ENCODE measurements at places on chromosomes 3 and 15. TPM values are rescaled to one million over a fixed set of nuclear protein-coding genes. Genes with fewer than 3 reads are reported as not detected.

The CHCHD4 gene
- total RNA-seq, result 8.8 TPM

The SH2D7 gene
- 0.25 TPM for total RNA-seq

The TIGIT gene
- 0.67 TPM for total RNA-seq

GRCh38 chr3:30221619-30222018, 384.8 kb upstream of the TGFBR2 start:
- H3K27me3 ChIP-seq, result no peaks in the 10 kb centered on the region
- H3K27ac ChIP-seq, result no peak overlapping the region
- DNase-seq, result no peak

GRCh38 chr3:6518709-6519345, 342.1 kb upstream of the GRM7 start:
- DNase-seq, result no peak
- no peaks in the 10 kb centered on the region for H3K4me1 ChIP-seq
- H3K36me3 ChIP-seq, result no peaks in the 10 kb centered on the region

DNA sequence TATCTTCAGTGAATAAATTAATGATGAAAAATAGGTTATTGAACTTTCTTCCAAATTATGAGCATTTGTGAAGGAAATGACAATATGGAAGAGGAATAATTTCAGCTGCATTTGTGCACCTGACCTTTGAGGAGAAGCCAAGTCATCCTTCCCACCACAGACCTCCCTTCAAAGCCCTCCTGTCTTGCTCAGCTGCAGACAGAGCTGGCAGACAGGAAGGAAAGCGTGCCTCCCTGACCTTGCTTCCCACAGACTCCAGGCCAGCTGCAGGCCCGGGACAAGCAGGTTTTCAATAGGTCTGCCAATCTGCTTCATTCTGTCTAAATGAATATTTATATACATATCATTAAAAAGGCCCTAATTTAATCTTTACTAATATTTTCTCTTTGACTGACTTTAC, 152.9 kb upstream of the RBMS3 start:
- no peak overlapping the region for H3K4me3 ChIP-seq
- peak; percentile 20 for DNase-seq
- no peaks in the 10 kb centered on the region for H3K27me3 ChIP-seq
- H3K4me1 ChIP-seq, result no peaks in the 10 kb centered on the region
- H3K36me3 ChIP-seq, result no peaks in the 10 kb centered on the region

DNA sequence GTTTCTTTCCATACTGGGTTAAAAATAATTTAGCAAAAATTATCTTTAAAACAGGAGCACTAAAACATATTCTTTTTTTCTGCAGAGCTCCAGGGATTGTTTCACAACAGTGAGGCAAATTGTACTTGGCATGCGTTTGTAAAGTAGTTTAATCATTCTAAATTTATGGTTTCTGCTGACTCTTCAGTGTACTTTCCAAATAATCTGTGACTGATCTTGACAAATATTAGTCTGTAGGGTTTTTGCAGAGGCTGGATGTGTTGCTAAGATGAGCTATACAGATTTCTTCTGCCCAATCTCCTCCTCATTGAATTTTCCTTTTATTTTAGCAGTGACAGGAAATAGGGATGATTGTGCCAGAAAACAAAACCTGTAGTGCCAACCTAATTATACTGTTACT, 328.0 kb upstream of the MANF start:
- no peaks in the 10 kb centered on the region for H3K36me3 ChIP-seq
- no peak for DNase-seq
- no peak overlapping the region for H3K27ac ChIP-seq
- H3K27me3 ChIP-seq, result peaks cover 2% of the 10 kb centered on the region
- H3K4me3 ChIP-seq, result no peak overlapping the region
- no peaks in the 10 kb centered on the region for H3K4me1 ChIP-seq

DNA sequence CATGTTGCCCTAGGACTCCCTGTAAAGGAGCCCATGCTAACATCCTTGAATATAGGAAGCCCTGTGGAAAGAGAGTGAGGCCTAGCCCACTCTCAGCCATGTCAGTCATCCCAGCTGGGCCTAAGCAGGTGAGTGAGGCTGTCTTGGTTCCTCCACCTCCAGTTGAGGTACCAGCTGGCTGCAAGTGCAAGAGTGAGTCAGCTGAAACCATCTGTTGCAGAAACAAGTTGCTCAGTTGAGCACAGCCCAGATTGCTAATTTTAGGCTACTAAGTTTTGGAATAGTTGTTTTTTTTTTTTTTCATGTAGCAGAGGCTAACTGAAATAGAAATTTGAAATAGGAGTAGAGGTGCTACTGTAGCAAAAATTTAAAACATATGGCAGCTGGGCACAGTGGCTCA, 43.7 kb upstream of the ADPGK start:
- peaks cover 4% of the 10 kb centered on the region for H3K27me3 ChIP-seq
- H3K4me1 ChIP-seq, result no peaks in the 10 kb centered on the region
- no peak overlapping the region for H3K27ac ChIP-seq
- no peaks in the 10 kb centered on the region for H3K36me3 ChIP-seq

DNA sequence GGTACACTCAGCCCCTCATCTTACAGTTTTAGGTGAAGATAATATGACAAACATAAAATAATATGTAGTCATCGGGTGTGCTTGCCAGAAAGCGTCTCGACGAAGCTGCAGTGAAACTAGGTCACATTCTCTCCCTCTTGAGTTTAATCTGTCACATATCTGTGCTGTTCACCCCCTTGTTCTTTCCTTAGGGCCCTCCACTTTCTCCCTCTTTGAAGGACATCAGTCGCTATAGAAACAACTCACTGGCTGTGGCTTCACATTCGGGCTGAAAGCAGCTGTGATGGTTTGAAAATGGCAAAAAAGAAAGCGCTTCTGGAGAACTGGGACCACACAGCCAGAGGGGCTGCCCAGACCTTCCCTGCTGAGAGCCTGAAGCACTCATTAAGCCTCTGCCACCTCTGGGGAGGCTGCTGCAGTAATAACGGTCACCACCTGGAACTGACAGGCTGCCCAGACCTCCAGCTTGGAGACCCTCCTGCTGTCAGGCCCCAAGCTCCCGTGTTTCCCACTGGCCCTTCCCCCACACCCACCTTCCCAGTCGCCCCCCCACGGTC, 50.3 kb downstream of the ABTB1 start:
- H3K27ac ChIP-seq, result no peak overlapping the region
- peaks cover 36% of the 10 kb centered on the region for H3K4me1 ChIP-seq
- H3K27me3 ChIP-seq, result no peaks in the 10 kb centered on the region
- no peaks in the 10 kb centered on the region for H3K36me3 ChIP-seq
- H3K4me3 ChIP-seq, result no peak overlapping the region
- peak; percentile 58 for DNase-seq

Data from lung (tissue), 17 donors.